ENCODE measurements at places on chromosomes 6 and 20.

DNA sequence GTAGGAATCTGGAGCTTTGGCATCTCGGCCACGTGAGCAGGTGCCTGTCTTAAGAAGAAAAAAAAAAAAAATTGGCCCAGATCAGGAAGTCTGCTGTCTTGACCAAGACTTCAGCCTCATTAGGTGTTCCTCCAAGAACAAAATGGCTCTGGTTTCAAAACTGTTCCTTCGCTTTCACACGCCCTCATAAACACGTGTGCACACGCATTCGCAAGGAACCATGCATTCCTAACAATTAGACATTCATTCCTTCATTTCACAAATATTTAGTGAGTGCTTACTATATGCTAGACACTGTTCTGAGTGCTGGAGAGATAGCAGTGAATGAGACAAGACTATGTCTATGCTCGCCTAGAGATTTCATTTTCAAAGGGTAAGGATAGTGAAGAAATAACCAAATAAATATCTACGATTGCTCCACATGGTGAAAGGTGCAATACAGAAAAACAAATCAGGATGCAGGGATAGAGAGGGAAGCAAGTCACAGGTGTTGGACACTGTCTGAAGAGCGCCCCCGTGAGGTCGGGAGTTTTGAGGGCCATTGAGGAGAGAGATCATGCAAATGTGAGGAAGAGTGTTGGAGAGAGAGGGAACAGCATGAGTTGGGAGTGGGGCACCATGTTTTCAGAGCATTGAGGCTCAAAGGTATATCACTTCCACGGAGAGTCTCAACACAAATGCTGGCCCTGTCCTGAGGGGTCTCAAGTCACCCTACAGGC, 53.3 kb downstream of the CCDC170 start:
- DNase-seq = peak; percentile 11

- DNase-seq = no peak
Observed at GRCh38 chr6:14516956-14517355, 399.4 kb downstream of the CD83 start.

DNA sequence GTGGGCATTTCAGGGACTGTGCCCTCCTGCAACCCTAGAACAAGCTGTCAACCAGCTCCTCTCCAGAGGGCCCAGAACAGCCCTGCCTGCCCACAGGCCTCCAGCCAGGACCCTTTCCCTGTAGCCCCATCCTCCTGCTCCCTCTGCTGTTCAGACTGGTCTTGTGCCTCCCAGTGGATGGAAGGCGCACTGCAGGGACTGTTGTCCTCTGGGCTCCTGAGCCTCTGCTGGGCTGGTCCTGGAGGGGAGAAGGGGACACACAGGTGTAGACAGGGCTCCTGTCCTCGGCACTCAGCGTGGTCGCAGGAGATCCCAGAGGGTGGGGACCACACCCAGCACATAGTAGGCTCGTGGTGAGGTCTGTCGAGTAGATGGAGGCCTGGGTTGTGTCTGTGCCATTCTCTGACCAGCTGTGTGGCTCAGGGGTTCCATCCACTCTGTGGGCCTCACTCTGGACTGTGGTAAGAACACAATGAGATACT, 11.5 kb downstream of the ITPR3 start:
- DNase-seq = peak; percentile 69

DNA sequence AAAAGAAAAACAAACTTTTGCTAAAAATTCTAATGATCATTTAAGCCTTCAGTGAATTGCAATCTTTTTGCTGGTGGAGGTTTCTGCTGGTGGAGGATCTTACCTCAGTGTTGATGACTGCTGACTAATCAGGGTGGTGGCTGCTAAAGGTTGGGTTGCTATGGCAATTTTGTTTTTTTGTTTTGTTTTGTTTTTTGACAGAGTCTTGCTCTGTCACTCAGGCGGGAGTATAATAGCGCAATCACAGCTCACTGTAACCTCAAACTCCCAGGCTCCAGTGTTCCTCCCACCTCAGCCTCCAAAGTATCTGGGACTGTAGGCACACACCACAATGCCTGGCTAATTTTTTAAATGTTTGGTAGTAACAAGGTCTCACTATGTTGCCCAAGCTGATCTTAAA, 94.7 kb downstream of the ANKRD6 start:
- DNase-seq = no peak

GRCh38 chr6:79878142-79878748, 69.1 kb downstream of the ELOVL4 start:
- no peak for DNase-seq

DNA sequence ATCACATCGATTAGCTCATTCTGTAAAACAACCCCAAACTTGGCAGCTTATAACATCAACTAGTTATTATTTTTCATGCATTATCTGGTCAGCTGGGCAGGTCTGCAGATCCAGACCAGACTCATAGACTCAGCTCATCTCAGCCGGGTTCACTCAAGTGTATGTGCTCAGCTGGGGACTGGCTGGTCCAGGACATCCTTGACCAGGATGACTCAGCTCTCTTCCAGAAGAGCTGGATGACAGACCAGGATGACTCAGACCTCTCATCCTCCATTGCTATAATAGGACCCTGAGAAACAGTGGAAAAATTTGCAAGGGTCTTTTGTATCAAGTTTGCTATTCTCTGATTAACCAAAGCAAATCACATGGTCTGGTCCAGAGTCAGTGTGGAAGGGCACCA, 312.5 kb upstream of the PLCB4 start:
- peak; percentile 23 for DNase-seq

GRCh38 chr6:118288355-118289124, 259.6 kb upstream of the PLN start:
- DNase-seq = no peak

DNA sequence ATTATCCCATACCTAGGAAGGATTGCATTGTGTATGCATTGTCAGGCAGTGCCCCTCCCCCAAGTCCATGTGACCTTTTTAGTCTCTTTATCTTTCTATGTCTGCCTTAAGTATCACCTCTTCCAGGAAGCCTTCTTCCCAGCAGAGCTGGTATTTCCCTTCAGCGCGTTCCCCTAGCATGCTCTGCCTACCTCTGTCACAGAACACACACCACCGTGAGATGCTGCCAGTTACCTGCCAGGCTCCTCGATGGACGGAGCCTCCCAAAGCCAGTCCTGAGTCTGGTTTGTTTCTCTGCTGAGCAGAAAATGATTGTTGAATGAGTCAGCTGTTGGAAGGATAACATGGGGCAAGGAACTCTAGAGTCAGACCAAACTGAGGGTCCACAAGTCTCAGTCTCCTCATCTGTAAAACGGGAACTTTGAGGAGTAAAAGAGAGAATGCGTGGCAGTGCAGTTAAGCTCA, 11.3 kb upstream of the ZNF335 start:
- DNase-seq = no peak

GRCh38 chr6:44561060-44561623, 173.6 kb downstream of the CDC5L start:
- DNase-seq = no peak

DNA sequence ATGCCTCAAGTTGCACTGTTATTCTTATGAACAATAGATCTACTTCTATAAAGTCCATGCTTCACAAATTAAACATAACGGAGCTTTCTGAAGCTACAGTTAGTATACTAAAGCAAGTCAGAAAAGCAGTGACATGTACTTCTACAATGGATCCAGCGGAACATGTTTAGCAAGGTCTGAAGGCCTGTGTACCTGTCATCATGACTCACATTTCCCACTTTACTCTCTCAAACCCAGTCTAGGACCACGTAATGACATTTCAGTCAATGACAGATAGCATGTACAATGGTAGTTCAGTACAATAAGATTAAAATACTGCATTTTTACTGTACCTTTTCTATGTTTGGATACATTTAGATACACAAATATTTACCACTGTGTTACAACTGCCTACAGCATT, 132.1 kb downstream of the MMS22L start:
- DNase-seq = no peak

DNA sequence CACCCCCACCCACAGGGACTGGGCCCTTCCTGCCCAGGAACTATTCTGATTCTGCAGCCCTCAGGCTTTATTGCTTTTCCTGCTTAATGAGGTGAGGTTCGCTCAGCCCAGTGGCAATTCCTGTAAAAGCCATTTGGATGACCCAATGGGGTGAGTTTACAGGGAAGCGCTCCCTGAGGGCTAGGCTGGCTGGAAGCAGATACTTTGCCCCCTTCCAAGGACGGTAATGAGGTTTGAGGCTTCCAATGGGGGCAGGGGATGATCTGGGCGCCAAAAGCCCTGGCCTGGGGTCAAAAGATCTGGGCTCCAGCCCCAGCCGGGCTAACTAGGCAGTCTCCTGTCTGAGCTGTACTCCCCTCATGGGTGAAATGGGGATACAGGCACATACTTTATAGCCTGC, 41.8 kb downstream of the RIPOR3 start:
- no peak for DNase-seq

GRCh38 chr6:9131616-9132015, 696.3 kb upstream of the SLC35B3 start:
- DNase-seq = no peak

DNA sequence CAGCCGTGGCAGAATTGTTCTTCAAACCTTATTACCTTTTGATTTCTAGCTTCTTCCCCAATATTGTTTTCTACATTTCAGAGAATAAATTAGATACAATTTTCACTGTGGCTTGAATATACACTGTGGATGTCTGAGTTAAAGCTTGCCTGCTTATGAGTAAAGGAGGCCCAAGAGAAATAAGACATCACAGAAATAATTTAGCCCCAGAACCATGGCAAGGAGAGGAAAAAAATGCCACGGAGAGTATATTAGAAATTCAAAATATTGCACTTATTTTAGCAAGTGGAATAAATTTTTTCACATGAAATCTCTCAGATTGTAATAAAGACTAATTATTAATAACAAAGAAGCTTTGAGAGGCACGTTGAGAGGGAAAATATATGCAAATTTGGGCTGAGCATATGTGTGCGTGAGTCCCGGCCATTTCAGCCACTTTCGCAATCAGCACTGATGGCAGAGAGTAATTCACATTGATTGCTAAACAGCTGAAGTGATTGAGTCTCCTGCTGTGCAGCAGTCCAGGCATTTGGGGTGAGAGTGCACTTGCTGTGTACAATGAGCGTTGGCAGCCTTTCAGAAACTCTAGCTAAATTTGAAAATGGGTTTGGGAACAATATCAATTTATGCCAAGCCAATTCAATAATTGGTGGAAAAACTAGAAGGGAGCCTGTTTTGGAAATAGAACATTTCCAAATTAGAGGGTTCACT, 596.0 kb downstream of the EPM2A start:
- DNase-seq = peak; percentile 67

DNA sequence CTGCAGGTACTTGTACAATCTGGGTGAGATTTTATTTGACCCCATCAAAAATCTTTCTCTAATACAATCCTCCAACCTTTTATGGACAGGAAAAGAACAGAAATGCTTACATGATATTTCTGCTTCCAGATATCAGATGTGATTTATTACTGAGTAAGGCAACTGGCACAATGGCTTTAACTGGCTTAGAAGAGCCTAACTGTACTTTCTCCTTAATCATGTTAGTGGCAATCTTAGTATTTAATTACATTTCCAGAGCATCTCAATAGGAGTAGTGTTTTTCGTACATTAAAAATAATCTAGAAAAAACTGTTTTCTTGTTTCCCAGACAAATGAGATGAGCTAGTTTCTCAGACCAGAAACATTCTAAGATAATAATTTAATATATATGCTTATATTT, 251.6 kb downstream of the KCNQ5 start:
- DNase-seq = no peak

Data from NB4 (cell line).